Activated CD8-positive, alpha-beta memory T cell treated with anti-CD3 and anti-CD28 coated beads for 48 hours (primary cell): ENCODE measurements at places on chromosomes 1 and 21.

DNA sequence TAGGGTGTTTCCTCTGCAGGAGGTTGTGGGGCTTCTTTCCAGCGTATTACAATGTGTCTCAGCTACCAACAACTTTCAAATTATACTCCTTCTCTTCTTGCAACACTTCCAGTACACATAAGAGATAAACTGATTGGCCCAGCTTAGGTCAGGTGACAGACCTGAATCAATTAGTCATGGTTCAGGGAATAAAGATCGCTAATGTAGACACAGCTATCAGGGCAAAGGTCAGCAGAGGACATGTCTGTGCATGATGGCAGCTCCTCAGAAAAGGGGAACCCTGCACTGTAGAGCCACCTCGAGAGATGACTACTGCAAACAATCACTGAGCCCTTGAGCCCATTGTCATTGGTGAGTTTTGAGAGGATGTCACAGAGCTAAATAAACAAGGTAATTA is 36.8 kb upstream of the PKN2 start:
- no peak for DNase-seq

- DNase-seq: no peak
Measured at GRCh38 chr1:110059133-110059863, 11.2 kb downstream of the ALX3 start.

DNA sequence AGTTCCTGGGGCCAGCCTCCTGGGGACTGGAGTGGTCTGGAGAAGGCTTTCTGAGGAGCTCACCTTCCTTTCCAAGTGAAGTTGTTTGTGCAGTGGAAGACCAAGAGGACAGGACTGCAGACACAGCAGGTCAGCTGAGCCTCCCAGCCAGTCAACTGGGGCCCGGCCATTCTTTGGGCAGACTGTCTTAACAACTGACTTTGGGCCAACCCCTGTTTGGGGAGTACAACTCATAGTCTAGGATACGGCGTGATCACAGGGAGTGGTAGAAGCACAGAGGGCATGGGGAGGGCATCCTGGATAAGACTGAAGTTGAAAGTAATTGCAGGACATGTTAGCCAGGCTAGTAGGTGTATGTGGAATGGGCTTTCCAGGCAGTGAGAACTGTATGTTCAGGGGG is 50.3 kb downstream of the PGM1 start:
- DNase-seq: no peak

- DNase-seq: no peak
Measured at GRCh38 chr1:65459397-65459768, 38.9 kb downstream of the LEPR start.

DNA sequence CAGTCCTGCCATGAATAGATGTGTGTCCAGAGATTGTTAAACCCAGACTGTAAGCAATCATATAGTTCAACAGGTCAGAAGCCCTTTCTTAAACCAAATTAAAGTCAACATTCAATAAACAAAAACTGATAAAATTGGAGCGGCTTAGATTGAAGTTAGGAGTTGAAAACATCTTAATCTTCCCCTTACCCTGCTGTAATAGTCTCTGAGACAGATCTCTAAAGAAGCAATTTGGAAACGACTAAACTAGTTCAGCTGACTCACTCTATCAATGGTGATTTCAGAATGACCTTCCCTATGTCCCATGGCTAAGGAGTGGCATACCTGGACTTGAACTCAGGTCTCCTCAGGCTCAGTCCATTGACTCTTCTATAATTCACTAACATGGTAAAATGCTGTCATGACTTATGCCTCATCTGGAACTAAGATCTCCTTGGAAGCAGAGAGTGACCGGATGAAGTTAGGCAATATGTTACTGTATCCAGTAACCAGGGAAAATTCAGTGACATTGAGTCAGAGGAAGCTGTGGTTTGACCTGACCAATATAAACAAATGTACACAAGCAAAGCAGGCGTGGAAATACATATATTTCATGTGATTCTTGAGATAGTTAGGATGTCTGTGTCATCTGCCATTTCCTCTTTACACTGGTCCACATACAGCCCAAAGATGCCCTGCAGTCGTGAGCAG is 30.1 kb downstream of the SGIP1 start:
- DNase-seq: no peak

DNA sequence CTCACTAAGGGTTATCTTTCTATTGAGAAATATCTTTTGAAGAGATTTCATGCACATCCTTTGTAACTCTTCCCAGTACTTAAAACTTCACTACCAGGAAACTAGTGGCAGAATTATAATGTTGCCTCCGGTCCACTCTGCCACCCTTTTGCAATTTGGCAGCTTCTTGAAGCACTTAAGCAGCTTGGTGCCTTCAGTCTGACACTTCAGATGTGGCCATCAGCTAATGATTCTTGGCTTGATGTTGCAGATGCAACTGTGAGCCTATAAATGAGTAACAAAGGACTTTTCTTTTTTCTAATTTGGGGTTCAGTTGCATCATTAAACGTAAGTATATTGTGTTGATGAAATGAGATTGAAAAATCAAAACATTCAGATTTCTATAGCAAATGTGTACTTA is 187.5 kb upstream of the C21orf91 start:
- DNase-seq: no peak

DNA sequence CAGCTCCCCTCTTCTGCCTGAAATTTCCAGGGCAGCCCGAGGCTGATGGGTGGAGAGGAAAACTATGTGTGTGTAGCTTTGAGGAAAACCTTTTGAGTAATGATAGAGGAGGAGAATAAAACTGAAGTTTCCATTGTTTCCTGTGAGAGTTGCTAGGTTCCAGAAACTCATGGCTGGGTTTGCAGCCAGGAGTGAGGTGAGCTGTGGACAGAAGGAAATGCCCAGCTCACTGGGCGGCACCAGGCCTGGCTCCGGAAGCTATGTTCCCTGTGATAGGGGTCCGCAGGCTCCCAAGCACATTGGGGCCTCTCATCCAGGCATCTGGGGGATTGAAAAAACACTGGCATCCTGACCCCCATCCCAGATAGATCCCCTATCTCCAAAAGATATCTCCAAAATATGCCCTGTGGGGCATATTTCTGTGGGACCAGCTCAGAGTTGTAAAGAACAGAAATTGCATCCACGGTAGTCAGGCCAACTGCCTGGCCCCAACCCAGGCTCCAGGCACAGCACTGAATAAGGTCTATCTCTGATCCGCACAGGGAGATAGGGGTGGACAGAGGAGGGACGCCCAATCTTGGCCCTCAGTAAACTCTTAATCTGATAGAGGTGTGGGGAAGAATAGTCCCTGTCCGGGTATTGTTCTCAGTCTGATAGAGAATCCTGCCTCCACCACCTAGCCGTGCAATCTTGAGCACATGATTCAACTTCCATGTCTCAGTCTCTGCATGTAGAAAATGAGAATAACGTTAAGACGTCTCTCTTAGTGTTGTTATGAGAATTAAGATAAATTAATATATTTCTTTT is 1.8 kb upstream of the HSPG2 start:
- no peak for DNase-seq

- no peak for DNase-seq
Measured at GRCh38 chr1:26861286-26861701, 1.7 kb upstream of the SFN start.

DNA sequence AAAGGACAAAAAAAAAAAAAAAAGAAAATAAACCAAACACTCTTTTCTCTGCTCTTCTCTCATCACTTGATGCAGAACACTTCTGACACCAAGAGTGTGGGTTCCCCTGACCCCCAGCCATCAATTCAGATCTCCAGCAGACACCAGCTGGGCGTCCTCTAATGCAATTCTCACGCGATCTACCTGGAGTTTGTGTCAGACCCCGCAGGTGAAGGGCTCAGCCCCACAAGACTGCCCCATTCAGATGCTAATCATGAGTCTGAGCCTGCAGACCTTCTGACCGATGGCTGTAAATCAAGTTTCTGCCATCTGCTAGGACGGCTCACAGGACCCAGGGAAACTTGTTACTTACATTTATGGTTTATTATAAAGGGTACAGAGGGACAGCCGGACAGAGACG is 133.6 kb upstream of the C1orf174 start:
- DNase-seq: no peak

DNA sequence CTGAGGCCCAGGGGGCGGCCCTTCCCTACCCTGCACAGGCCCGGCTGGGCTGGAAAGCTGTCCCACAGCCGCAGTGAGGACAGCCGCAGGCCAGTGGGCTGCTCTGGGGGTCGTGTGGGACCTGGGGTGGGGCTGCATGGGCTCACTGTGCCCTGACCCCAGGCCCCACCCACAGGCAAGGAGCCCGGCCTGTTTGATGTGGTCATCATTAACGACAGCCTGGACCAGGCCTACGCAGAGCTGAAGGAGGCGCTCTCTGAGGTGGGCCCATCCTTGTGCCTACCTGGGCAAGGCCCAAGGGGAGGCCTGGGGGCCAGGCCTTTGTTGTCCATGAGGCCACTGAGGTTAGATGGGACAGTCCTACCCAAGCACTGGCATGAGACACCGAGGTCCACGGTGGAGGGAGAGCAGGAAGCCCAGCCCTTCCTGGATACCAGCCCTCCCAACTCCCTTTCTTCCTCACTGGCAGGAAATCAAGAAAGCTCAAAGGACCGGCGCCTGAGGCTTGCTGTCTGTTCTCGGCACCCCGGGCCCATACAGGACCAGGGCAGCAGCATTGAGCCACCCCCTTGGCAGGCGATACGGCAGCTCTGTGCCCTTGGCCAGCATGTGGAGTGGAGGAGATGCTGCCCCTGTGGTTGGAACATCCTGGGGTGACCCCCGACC is 1.4 kb upstream of the GJC2 start:
- DNase-seq: no peak

- no peak for DNase-seq
Measured at GRCh38 chr1:79441238-79441637, 434.7 kb upstream of the ADGRL4 start.

- DNase-seq: no peak
Measured at GRCh38 chr1:4626560-4627319, 27.7 kb upstream of the AJAP1 start.

GRCh38 chr1:61171974-61172373 is 89.6 kb downstream of the NFIA start:
- no peak for DNase-seq

GRCh38 chr21:37771181-37771580 is 145.1 kb downstream of the KCNJ6 start:
- DNase-seq: no peak

DNA sequence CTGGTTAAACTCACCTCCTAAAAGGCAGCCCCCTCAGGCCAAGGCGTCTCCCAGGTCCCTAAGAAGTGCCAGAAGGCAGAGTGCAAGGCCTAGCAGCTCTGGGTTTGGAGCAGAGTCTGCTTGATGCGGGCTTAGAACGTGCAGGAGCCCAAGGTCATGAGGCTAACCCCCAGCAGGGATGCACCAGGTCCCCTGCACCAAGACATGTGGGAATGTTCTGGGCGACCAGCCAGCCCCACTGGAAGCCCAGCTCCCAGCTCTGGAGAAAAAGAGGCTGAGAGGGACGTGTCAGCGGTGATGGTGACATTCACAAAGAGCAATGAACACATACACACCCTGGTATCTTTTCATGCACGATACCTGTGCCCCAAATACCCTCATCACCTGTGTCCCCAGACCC is 5.1 kb downstream of the LRRN2 start:
- DNase-seq: no peak

- no peak for DNase-seq
Measured at GRCh38 chr1:239128541-239128940, 257.8 kb upstream of the CHRM3 start.

GRCh38 chr1:11740258-11741192 is 4.6 kb downstream of the AGTRAP start:
- DNase-seq: no peak

GRCh38 chr1:205189131-205189530 is 22.4 kb downstream of the DSTYK start:
- no peak for DNase-seq

DNA sequence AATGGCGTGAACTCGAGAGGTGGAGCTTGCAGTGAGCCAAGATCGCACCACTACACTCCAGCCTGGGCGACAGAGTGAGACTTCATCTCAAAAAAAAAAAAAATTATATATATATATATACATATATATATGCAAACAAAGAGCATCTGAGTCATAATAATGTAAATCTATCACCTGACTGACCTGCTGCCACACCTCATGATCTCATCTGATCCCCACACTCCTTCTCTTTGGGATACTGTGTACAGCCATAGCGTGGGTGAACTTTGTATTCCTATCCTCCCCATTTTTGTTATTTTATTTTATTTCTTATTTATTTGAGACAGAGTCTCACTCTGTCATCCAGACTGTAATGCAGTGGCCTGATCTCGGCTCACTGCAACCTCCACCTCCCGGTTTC is 2.6 kb upstream of the HDAC1 start:
- DNase-seq: no peak

- no peak for DNase-seq
Measured at GRCh38 chr1:1318131-1318652, 6.3 kb downstream of the INTS11 start.

- no peak for DNase-seq
Measured at GRCh38 chr1:234405676-234406075, 32.4 kb downstream of the COA6 start.

GRCh38 chr1:42922687-42923366 is 35.8 kb downstream of the SLC2A1 start:
- DNase-seq: no peak

GRCh38 chr1:106292130-106292529 is 764.3 kb upstream of the PRMT6 start:
- DNase-seq: no peak

DNA sequence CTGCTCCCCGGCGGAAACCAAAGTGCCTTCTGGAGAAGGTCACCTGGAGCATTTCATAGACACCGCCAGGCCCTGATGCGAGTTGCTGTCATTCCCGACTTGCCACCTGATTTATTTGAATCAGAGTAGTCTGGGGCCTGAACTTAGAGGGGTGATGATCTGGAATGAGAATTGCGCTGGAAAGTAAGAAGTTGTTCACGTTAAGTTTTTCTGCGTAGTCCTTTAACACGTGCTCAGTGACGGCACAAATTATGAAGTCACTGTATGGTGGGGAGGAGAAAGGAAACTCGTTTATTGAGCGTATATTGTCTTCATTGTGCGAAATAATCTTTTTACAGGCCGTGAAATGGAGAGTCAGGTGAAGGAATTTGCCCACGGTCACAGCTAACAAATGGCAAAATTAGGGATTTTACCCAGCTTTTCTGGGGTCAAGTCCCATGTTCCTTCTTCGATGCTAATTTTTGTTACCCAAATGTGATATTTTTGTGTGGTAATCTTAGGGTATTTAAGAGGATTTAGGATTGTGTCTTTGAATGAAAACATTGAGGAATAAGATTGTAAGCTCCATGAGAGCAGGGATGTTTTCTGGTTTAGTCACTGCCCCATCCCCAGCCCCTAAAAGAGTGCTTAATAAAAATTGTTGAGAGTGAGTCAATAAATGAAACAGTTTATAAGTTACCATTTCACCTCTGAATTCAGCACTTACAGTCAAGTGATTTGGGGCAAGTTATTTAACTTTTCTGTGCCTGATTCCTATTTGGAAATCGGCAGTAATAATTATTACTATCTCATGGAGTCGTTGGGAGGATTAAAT is 46.4 kb upstream of the NBL1 start:
- DNase-seq: no peak

- DNase-seq: no peak
Measured at GRCh38 chr21:45253180-45253579, 34.5 kb downstream of the POFUT2 start.

GRCh38 chr1:77562596-77563150 is 119.8 kb downstream of the ZZZ3 start:
- DNase-seq: no peak
